A549 treated with CORT108297 at 1 μM for 4 hours (cell line): ENCODE measurements at places on chromosomes 2 and 18. TPM values are rescaled to one million over a fixed set of nuclear protein-coding genes. Genes with fewer than 3 reads are reported as not detected.

Gene VWA3B
- total RNA-seq: 0.06 to 0.26 TPM (median 0.09 TPM) in 5 replicates

Gene MBOAT2
- 25.9 to 38.6 TPM (median 31.9 TPM) in 5 replicates for total RNA-seq

Gene PDCL3
- total RNA-seq: 35.6 to 52.1 TPM (median 36.6 TPM) in 5 replicates

Gene DSG4
- total RNA-seq: not detected in 5 replicates

Gene CPO
- total RNA-seq: 0.09 to 0.15 TPM (median 0.12 TPM) in 3 of 5 replicates, not detected in the others

Gene TRIM43
- total RNA-seq: 0.07 TPM in 1 of 5 replicates, not detected in the others

Gene HOXD4
- 0.14 to 0.62 TPM (median 0.49 TPM) in 5 replicates for total RNA-seq

Gene SPDYA
- total RNA-seq: 0.10 to 0.32 TPM (median 0.17 TPM) in 5 replicates

Gene UGT1A10
- 0.06 TPM in 1 of 5 replicates, not detected in the others for total RNA-seq

Gene TXNDC2
- 0.07 to 0.32 TPM (median 0.10 TPM) in 5 replicates for total RNA-seq

Gene CHRND
- not detected in 5 replicates for total RNA-seq

Gene L3MBTL4
- not detected in 5 replicates for total RNA-seq

Gene NETO1
- not detected in 5 replicates for total RNA-seq
